ENCODE measurements at places on chromosomes 4 and X. TPM values are rescaled to one million over a fixed set of nuclear protein-coding genes. Genes with fewer than 3 reads are reported as not detected.

GRCh38 chrX:74614093-74614909, at the start of gene RLIM:
TSS of gene RLIM (minus strand) at chrX:74614624. CDS start at chrX:74595977, 18,647 bp downstream.
- peak within 1 kb of the TSS; percentile 95 for H3K27ac ChIP-seq
- H3K4me1 ChIP-seq = peaks cover 6% of the 10 kb centered on the region
- peak within 1 kb of the TSS; percentile 90 for H3K4me3 ChIP-seq
- peaks cover 5% of the 10 kb centered on the region for H3K36me3 ChIP-seq
- peak; percentile 90 for DNase-seq

DNA sequence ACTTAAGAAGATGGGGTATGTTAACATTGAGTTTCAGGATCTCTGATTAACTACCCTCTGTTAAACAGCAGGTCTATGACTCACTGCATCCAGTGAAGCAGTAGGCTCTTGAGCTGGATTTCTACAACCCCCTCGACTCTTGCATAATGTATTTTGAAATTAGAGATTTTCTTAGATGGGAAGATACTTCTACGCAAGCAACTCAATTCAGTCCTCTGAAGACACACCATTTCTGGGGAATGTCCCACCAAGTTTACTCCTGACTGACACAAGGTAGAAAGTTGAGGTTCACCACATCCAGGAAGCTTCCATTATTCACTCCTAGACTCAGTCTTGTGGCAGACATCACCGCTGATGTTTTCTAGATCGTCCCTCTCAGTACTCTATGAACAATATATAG, 12.9 kb downstream of the PALLD start:
- no peak overlapping the region for H3K27ac ChIP-seq
- no peak overlapping the region for H3K4me3 ChIP-seq
- no peaks in the 10 kb centered on the region for H3K27me3 ChIP-seq
- no peaks in the 10 kb centered on the region for H3K36me3 ChIP-seq
- H3K4me1 ChIP-seq = peaks cover 20% of the 10 kb centered on the region

- no peak for DNase-seq
- no peaks in the 10 kb centered on the region for H3K36me3 ChIP-seq
- H3K4me3 ChIP-seq = no peak overlapping the region
- H3K27ac ChIP-seq = no peak overlapping the region
- peaks cover 11% of the 10 kb centered on the region for H3K4me1 ChIP-seq
- no peaks in the 10 kb centered on the region for H3K27me3 ChIP-seq
Measured at GRCh38 chr4:101286663-101287062, 60.7 kb downstream of the PPP3CA start.

DNA sequence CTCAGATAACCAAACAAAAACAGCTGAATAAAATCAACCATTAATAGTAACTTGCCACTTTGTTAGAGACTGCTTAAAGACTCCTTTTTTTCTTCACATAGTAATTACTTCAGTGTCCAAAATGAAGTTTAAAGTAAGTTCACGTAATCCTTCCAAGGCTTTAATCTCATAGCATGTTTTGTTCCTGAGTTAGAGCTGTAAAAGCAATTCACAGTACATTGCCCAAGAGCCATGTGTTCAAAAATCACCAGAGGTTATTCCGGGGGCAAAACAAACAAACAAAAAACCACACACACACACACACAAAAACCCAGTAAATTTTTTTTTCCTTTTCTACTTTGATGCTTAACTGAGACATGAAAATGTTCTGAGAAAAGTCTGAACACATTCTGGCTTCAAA, 6.1 kb downstream of the GPR82 start:
- no peaks in the 10 kb centered on the region for H3K27me3 ChIP-seq
- H3K4me3 ChIP-seq = no peak overlapping the region
- no peak for DNase-seq

DNA sequence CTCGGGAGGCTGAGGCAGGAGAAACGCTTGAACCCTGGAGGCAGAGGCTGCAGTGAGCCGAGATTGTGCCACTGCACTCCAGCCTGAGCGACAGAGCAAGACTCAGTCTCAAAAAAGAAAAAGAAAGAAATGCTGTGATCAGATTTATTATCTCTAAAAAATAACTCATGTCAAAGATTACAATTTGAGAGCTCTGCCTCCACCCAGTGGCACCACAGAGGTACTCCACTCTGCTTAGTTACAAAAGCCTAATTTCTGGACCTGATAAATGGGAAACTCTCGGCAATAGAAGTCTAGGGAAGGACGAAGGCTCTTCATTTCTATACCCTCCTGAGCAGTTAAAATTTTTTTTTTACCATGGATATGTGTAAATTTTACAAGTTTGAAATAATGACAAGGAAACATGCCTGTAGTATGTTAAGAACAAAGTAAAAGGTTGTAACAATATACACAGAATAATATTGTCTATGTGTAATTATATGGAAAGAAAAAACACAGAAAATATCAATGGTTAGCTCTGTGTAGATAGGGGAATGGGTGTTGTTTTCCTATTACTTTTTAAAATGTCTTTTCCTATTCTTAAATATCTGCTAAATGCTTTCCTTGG, 149.8 kb downstream of the STIM2 start:
- peaks cover 22% of the 10 kb centered on the region for H3K36me3 ChIP-seq
- H3K27me3 ChIP-seq = no peaks in the 10 kb centered on the region
- peak; percentile 51 for DNase-seq

DNA sequence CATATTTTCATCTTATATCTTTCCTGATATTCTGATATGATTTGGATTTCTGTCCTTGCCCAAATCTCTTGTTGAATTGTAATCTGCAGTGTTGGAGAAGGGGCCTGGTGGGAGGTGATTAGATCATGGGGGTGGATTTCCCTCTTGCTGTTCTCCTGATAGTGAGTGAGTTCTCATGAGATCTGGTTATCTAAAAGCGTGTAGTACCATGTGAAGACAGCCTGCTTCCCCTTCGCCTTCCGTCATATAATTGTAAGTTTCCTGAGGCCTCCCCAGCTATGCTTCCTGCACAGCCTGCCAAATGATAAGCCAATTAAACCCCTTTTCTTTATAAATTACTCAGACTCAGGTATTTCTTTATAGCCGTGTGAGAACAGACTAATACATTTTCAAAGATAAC, 77.2 kb downstream of the ANKRD50 start:
- no peaks in the 10 kb centered on the region for H3K27me3 ChIP-seq
- H3K27ac ChIP-seq = no peak overlapping the region
- no peak for DNase-seq
- H3K4me1 ChIP-seq = no peaks in the 10 kb centered on the region
- no peaks in the 10 kb centered on the region for H3K36me3 ChIP-seq
- H3K4me3 ChIP-seq = no peak overlapping the region

DNA sequence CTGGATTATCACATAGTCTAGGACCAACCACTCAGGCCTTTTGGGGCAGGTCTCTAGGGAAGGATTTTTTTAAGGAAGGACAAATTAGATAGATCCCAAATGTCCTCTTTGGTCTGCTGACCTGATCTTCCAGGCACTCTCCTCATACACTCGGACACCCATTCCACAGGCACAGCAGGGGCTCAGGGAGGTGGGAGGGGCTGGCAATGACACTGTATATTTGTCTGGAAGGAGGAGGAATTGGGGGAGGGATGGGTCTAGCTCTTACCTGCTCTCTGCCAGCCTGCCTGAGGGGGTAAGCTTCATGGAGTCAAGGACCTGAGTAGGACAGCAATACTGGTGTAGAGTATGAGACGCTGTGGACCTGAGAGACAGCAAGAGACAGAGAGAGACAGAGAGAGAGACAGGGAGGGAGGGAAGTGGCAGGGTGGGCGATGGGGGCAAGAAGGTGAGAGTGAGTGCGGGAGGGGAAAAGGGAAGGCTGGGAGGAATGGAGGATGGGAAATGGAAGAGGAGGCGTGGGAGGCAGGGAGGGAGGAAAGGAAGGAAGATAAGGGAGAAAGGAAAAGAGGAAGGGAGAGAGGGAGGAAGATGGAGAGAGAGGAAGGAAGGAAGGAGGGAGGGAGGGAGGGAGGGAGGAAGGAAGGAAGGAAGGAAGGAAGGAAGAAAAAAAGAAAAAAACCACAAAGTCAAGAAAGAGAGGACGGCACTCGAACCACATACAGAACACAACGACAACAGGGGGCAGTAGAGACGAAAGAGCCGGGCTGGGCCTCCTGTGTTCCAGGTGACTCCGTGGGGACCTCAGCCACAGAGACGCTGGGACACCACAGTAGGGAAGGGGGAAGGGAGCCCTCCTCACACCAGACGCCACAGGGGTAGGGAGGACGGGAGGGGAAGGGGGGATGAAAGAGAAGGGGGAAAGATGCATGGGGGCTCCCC, 1.8 kb downstream of the IQSEC2 start:
- no peaks in the 10 kb centered on the region for H3K36me3 ChIP-seq
- no peaks in the 10 kb centered on the region for H3K27me3 ChIP-seq
- peaks cover 12% of the 10 kb centered on the region for H3K4me1 ChIP-seq
- H3K4me3 ChIP-seq = no peak overlapping the region
- no peak for DNase-seq

- peak within 1 kb of the TSS; percentile 55 for H3K4me3 ChIP-seq
- no peaks in the 10 kb centered on the region for H3K27me3 ChIP-seq
- H3K27ac ChIP-seq = peak within 1 kb of the TSS; percentile 2
- H3K36me3 ChIP-seq = peaks cover 6% of the 10 kb centered on the region
Measured at GRCh38 chrX:47629419-47630200, at the start of gene CFP. TSS of gene CFP (minus strand) at chrX:47629930. CDS start at chrX:47629844, 86 bp downstream.

DNA sequence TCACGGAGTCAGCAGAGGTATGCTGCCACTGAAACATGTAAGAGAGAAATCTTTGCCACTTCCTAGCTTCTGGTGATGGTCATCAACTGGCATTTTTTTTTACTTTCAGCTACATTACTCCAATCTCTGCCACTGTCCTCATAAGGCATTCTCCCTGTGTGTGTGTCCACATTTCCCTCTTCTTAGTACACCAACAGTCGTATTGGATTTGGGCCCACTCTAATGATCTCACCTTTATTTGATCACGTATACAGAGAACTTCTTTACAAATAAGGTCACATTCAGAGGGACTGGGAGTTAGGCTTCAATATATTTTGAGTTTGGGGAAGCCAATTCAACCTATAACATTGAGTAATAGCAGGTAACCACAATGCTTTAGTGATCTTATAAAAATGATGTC, 649.1 kb downstream of the GRID2 start:
- no peaks in the 10 kb centered on the region for H3K36me3 ChIP-seq
- no peaks in the 10 kb centered on the region for H3K27me3 ChIP-seq
- DNase-seq = no peak
- no peaks in the 10 kb centered on the region for H3K4me1 ChIP-seq
- no peak overlapping the region for H3K4me3 ChIP-seq
- no peak overlapping the region for H3K27ac ChIP-seq

- no peak for DNase-seq
- H3K27me3 ChIP-seq = peaks cover 7% of the 10 kb centered on the region
- H3K36me3 ChIP-seq = no peaks in the 10 kb centered on the region
- H3K27ac ChIP-seq = no peak overlapping the region
Measured at GRCh38 chr4:86481440-86481839, 112.7 kb upstream of the PTPN13 start.

DNA sequence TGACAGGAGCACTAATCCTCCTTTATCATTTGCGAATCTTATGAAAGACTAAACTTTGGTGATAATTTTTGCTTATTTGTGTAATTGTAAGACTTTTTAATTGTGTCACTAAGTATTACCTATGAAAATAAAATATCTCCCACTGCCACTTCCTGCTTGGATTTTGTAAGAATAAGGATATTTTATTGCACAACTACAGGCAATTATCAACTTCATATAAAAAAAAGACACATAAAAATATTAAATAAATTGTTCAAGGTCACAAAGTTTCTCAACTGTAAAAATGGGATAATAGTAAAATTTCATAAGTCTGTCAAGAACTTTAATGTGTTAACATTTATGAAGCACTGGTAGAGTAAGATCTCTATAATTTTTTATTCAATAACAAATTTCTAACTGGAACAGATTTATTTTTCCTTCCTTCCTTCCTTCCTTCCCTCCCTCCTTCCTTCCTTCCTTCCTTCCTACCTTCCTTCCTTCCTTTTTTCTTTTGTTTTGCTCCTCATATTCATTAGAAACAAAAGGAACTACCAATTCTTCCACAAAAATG, 527.6 kb upstream of the FAM47C start:
- no peak for DNase-seq
- no peak overlapping the region for H3K27ac ChIP-seq
- H3K4me1 ChIP-seq = no peaks in the 10 kb centered on the region
- H3K27me3 ChIP-seq = no peaks in the 10 kb centered on the region
- no peaks in the 10 kb centered on the region for H3K36me3 ChIP-seq
- H3K4me3 ChIP-seq = no peak overlapping the region

GRCh38 chr4:2359591-2360395, 58.7 kb downstream of the ZFYVE28 start:
- H3K4me3 ChIP-seq = no peak overlapping the region
- DNase-seq = no peak
- H3K27ac ChIP-seq = no peak overlapping the region

DNA sequence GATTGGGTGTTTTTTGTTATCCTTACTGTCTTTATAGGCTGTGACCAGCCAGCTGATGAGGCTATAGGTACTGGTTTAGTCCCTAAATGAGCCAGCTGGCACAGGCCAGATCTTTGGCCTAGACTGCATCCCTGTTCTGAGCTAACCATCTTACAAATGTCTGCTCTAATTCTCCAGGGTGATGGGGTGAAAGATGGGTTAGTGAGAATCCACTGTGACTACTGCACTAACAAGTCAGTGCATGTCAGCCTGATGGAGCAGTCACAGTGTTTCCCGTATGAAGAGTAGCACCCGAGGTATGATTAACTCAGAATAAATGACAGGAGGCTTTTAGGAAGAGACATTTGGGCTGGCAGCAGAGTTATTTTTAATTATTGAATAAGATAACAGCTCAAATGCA, 181.0 kb downstream of the DCTD start:
- no peak overlapping the region for H3K4me3 ChIP-seq
- no peaks in the 10 kb centered on the region for H3K36me3 ChIP-seq
- H3K27ac ChIP-seq = no peak overlapping the region
- no peaks in the 10 kb centered on the region for H3K4me1 ChIP-seq
- H3K27me3 ChIP-seq = no peaks in the 10 kb centered on the region

- no peaks in the 10 kb centered on the region for H3K4me1 ChIP-seq
- H3K4me3 ChIP-seq = no peak overlapping the region
- no peak overlapping the region for H3K27ac ChIP-seq
- no peaks in the 10 kb centered on the region for H3K36me3 ChIP-seq
Measured at GRCh38 chrX:7343181-7343580, 195.2 kb upstream of the PUDP start.

- H3K27me3 ChIP-seq = no peaks in the 10 kb centered on the region
- H3K27ac ChIP-seq = no peak overlapping the region
- H3K4me1 ChIP-seq = no peaks in the 10 kb centered on the region
- H3K36me3 ChIP-seq = no peaks in the 10 kb centered on the region
- no peak overlapping the region for H3K4me3 ChIP-seq
Measured at GRCh38 chrX:130497531-130497930, 95.7 kb downstream of the RBMX2 start.

The TEX13B gene
- not detected for total RNA-seq

The CPZ gene
- not detected for total RNA-seq

The GLOD5 gene
- total RNA-seq = not detected

The UGT2A1 gene
- total RNA-seq = 0.22 TPM

The FHIP1A gene
- 2.4 TPM for total RNA-seq

The FRG2 gene
- total RNA-seq = not detected

The TREX2 gene
- total RNA-seq = 1.4 TPM

The HTRA3 gene
- not detected for total RNA-seq
